Stimulated activated CD8-positive, alpha-beta memory T cell treated with anti-CD3 and anti-CD28 coated beads, Interleukin-7, amount 100 ng/mL, for 4 hours (primary cell): ENCODE measurements at places on chromosomes 11 and 22.

- no peak for DNase-seq
Measured at GRCh38 chr22:25555586-25555985, 8.9 kb upstream of the GRK3 start.

- DNase-seq: no peak
Measured at GRCh38 chr11:11668274-11668673, 46.5 kb upstream of the GALNT18 start.

DNA sequence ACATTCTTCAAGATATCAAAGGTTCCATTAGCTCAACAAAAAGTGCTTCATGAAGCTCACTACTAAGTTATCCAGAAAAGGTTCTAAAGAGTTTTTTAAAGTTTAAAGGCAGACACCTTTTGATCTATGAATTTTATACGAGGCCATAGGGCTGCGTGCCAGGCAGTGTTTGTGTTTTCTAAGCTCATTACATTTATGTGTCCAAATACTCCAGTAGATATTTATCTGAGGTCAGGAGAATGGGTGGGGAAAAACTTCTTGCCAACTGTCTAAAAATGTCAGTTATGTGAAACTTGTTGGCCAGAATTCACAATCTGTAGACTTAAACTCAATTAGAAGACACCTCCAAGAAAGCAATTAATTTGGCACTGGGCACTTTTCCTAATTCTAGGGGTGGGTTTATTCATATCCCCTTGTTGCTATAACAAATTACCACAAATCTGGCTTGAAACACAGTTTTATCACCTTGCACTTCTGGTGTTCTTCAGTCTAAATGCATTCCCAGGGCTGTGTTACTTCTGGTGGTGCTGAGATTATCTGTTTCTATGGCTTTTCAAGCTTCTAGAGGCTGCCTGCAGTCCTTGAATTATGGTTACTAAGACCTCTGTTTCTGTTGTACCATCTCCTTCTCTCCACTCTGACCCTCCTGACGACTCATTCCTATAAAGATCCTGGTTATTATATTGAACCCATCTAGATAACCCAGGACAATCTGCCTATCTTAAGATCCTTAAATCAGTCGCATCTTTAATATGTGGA lies 1030.4 kb upstream of the CNTN5 start:
- DNase-seq: no peak

GRCh38 chr11:110524238-110524637 lies 94.5 kb downstream of the FDX1 start:
- no peak for DNase-seq

GRCh38 chr11:125164422-125165110 lies at the start of gene PKNOX2:
Gene PKNOX2, plus strand, starts transcription at chr11:125164751. Its CDS starts 186,555 bp downstream, at chr11:125351306.
- peak; percentile 60 for DNase-seq

DNA sequence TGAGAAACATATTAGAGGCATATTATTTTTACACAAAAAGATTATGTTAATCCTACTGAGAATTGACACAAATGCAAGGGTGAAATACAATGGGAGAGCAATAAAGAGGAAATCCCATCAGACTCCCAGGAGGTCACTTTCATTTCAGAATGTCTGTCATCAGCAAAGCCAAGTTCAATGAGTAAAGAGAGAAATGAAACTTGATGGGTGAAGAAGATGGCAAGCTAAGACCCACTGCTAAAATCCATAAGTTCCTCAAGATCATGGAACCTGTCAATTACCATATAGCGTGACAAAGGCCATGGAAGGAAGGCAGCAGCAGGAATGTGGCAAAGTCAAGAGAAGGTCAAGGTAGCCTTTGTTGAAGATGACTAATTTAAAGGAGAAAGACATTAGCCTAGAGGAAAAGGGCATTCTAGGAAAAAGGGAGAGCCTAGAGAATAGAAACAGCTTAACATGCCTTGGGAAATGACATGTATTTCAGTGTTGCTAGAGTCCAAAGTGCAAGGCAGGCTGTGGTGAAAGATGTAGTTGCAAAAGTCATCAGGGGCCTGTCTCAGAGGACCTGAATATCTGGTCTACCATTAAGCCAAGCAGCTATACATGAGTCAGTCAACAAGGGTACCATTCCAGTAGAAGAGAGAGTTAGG lies 43.1 kb downstream of the FAM168A start:
- no peak for DNase-seq

- DNase-seq: no peak
Measured at GRCh38 chr11:86438685-86439084, 64.0 kb downstream of the CCDC81 start.

DNA sequence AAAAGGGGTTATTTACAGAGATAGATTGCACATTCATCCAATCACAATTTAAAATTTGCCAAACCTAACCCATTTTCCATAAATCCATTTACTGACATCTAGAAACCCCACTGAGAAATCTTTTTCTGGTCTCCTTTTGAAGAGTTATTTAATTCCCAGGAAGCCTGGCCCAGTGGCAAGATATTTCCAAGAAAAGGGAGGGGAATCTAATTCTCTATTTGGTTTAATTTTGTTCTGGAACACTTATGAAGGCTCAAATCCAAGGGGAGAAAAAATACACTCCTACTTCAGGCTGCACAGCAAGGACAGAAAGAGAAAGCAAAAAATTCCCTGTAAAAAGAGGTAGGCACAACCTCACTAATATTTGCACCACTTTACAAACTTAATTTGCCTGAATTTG lies 88.2 kb upstream of the LDLRAD3 start:
- no peak for DNase-seq

DNA sequence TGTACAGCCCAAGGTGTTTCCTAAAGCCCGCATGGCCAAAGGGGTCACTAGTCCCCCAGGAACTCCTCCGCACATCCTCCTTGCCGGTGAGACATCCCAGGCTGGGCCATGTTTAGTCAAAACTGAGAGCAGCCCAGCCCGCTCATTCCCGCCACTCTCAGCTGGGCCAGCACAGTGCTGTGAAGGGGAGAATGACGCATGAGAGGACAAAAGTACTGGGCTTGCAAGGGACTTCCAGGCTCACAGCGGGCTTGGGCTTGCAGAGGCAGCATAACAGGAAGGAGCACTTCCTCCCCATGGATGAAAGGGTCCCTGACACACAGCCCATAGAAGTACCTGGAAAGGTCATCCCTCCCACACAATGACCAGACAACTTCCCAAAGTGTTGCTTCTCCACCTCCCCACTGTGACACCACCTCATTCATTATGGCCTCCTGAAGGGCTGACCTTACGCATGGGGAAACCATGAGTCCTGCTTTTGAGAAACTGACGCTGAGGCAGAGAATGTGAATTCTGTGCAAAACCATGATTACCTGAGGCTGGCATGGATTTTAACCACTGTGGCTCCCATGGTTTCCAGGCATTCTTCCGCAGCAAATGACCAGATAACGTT lies 19.1 kb downstream of the ETS1 start:
- DNase-seq: no peak

- DNase-seq: no peak
Measured at GRCh38 chr11:75474240-75474639, 41.2 kb upstream of the KLHL35 start.

DNA sequence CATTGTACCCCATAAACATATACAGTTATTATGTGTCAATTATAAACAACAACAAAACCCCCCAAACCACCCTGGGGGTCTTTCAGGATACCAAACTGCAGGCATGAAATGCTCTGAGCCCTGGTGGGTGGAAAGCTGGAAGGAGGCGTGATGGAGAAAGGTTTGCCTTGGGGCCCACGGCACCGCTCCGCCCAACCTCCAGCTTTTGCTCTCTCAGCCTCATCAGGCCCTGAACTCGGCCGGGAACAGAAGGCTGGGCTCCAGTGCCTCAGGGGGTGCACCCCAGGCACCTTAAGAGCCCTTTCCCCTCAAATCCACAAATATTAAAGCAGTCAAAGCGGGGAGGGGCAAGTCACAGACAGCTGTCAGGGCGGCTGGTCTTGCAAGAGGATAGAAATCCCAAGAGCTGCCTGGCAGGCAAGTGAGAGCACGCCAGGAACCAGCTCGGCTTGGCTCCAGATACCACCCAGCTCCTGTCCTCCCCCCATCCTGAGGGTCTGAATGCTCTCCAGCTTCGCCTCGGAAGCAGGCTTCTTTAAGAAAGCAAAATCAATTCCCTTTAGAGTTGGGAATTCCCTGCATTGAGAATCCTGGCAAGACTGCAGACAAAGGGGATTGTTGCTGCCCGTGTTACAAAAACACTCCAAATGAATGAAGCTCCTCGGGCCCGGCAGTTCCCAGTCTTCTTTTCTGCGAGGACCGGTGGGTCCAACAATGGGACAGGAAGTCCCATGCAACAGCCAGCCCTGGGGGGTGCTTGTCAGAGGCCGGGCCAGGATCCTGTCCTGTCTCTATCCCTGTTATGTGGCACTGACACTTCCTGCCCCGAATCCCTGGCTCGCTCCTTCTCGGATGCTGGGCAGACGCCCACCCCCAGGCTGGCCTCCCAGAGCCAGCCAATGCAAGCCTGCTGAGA lies 80.8 kb downstream of the NAT10 start:
- no peak for DNase-seq

- no peak for DNase-seq
Measured at GRCh38 chr22:19060356-19061009, 61.7 kb downstream of the DGCR2 start.
